ENCODE measurements at places on chromosomes 2 and 18.

DNA sequence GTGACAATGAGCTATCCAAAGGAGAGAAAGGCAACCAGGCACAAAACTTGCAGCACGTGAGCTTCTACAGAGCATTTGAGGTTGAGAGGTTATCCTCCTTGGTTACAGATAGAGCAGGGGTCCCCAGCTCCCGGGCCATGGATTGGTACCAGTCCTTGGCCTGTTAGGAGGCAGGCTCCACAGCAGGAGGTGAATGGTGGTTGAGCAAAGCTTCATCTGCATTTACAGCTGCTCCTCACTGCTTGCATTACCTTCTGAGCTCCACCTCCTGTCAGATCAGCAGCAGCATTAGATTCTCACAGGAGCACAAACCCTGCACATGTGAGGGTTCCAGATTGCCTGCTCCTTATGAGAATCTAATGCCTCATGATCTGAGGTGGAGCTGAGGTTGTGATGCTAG, 57.8 kb upstream of the ST8SIA3 start:
- DNase-seq, result no peak

- DNase-seq, result no peak
Measured at GRCh38 chr18:41922176-41922575, 32.9 kb upstream of the PIK3C3 start.

GRCh38 chr2:16167451-16167861, 227.1 kb downstream of the MYCN start:
- DNase-seq, result no peak

DNA sequence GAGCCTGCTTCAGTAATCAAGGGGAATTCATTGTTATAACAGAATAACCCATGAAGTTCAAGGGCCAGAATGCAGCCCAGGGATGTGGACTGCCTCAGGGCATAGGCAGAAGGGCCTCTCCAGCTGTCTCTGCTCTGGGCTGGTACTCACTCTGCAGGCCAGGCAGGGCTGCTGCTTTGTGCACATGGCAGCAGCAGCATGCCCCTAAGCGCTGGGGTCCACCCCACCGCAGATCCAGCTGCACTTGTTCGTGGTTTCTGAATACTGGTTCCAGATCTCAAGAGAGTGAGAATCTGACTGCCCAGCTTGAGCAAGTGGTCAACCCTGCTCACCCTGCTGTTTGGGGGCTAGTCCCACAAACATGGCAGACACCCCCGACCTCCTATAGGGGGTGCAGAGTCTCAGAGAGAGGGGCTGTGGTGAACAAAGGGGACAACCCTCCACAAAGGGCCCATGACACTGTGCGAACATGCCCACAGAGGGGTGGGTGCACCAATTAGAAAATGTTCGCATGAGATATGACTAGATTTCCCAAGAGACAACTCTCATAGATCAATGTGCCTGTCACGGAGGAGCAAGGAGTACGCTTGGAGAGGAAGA, 87.3 kb downstream of the ACTR3 start:
- DNase-seq, result no peak

- peak; percentile 45 for DNase-seq
Measured at GRCh38 chr2:190277234-190278112, 42.2 kb downstream of the HIBCH start.

DNA sequence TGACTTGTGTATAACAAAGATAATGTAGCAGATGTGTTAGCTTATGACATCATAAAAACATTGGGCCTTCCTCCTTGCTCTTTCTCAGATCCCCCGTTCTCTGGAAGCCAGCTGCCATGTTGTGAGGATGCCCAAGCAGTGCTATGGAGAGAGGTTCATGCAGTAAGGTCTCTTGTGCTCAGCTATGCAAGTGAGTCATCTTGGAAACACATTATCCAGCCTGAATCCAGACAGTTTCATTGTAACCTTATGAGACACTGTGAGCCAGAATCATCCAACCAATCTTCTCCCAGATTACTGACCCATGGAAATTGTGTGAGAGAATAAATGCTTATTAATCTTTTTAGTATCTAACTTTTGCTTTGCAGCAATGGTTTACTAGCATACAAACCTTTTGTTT, 60.8 kb downstream of the ST6GAL2 start:
- peak; percentile 29 for DNase-seq

GRCh38 chr2:46157966-46158310, 139.3 kb upstream of the EPAS1 start:
- no peak for DNase-seq

DNA sequence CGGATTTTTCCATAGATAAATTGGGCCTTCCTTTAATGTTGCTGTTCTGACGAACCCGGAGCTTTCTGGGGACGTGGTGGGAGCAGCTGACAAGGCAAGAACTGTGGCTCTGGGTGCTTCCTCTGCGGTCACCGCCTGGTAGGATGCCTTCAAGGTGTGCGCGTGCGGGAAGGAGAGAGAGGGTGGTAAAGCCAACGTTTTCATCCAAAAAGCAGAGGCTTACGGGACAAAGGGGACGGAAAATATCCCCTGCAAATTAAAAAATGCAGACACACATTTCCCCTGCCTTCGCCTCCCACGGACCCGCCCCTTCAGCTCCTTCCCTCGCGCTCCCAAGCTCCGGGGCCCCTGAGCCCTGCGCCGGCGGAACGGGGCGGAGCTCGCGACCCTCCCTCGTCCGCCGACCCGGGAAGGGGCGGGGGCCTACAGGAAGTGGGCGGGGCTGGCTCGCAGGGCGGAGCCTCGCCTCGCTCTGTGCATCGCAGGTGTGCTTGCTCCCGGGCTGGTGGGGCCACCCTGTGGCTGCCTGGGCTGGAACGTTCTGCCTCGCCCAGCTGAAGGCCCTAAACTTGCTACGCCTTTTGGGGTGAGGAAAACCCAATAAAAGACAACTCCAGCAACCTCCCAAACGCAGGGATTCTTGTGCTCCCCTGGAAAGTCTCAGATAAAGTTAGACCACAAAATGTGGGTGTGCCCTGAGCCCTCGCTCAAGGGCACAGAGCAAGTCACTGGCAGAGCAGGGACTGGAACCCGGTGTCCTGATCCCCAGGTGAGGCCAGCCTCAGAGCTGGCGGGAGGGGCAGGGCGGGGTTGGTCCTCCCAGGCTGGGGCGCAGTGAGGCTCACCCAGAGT, 25.4 kb upstream of the SLC66A3 start:
- DNase-seq, result peak; percentile 25
